ENCODE measurements at places on chromosomes 11 and 22.
A peak's percentile ranks its signal among the peaks of the same experiment; 100 is the strongest.

DNA sequence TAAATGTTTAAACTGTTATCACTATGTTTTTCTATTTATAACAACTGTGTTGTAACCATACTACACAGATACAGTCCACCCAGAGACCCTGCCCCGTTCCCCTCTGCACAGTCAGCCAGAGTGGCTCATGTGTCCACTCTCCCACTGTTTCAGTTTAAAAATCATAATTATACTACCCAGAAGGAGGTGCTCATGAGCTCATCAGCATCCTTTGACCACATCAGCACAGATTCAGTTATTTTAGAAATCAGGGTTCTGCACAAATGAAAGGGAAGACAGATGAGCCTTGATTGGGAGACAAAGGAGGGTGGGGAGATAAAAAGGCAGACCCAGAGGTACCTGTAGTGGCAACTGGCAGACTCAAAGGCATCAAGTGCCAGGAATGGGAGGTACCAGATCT is 124.3 kb downstream of the RCN1 start:
- DNase-seq, result no peak

- no peak for DNase-seq
Observed at GRCh38 chr11:88398791-88399570, 61.4 kb upstream of the CTSC start.

DNA sequence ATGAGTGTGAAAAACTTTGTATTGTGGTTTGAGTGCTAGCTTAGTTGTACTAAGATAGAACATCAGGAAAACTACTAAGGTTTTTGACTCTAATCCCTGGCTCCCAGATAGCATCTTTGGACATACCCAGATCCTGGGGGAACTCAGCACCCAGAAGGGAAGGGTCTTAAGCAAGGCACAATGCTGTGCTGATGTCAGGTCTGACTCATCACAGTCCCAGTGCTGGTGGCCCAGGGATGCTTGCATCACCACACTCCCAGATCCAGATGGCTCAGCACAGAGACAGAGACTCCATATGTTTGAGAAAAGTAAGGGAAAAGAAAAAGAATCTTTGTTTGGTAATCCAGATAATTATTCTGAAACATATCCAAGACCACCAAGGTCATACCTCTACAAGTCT is 18.3 kb upstream of the OR56A3 start:
- no peak for DNase-seq

DNA sequence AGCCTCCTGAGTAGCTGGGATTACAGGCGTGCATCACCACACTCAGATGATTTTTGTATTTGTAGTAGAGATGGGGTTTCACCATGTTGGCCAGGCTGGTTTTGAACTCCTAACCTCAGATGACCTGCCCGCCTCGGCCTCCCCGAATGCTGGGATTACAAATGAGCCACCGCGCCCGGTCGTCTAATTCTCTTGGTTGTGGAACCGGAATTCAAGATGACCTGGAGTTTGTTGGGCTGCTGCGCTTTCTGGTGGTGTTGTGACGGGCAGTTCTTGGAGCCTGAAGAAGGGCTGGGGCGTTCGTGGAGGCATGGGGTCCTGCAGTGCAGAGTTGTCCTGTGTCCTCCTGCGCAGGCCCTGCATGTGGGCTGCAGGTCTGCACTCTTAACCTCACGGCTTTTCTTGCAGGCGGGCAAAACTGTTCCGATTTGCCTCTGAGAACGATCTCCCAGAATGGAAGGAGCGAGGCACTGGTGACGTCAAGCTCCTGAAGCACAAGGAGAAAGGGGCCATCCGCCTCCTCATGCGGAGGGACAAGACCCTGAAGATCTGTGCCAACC is 4.9 kb upstream of the TRMT2A start:
- DNase-seq, result no peak

GRCh38 chr11:102430158-102430836 is 22.3 kb downstream of the TMEM123 start:
- no peak for DNase-seq

GRCh38 chr22:37870273-37870672 is 21.1 kb downstream of the EIF3L start:
- DNase-seq, result no peak

DNA sequence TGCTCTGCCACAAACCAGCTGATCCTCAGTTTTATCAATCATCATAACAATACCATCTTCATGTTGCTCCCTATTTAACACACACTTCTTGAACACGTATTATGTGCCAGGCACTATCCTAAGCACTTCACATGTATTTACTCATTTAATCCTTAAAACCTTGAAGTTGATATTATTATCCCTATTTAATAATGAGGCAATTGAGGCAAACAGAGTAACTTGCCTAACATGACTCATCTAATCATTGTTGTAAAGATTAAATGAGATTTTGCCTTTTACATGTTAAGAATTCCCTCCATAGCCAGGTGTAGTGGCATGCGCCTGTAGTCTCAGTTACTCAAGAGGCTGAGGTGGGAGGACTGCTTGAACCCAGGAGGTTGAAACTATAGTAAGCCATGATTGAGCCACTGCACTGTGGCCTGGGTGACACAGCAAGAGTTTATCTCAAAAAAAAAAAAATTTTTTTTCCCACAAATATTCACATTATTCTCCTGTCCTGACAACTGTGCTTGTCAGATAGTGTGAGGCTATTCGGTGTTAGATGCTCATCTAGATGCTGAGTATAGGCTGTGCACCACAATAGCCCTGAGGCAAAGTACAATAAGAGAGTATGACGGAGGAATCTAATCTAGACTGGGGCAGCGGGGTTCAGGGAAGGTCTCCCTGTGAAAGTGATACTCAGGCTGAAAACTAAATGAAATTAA is 13.4 kb downstream of the CKAP5 start:
- no peak for DNase-seq

DNA sequence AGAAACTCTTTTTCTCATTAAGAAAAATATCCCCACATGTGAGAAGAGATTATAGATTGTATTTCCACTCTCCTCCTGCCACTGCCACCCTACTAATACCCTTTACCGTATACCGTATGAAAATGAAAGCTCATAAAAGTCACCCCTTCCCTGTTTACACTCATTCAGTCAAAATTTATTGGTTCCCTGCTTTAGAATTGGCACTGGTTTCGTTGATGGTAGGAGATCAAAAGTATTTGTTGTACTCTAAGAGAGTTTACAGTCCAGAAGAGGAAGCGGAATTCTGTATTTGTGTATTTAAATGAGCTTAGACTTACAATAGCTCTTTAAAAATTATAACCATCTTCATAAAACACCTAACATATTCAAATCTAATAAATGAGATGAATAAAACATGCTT is 68.2 kb downstream of the BBOX1 start:
- DNase-seq, result no peak

DNA sequence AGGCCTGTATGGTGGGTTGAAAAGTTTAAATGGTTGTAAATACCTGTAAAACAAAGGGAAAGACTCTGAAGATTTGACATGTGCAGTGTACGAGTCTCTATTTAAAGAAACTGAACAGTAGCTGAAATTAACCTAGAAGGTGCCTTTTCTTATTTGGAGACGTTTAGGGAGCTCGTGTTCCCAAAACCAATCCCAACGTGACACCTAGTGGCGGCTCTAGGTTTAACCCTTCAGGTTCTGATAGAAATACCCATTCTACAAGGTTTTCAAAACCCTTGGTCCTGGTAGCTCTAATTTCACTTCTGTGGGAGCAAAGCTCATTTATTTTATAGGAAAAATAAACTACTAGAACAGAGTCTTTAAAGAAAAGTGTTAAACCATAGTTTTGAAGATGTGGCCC is 258.3 kb downstream of the LRRC4C start:
- DNase-seq, result peak; percentile 1

- DNase-seq, result no peak
Observed at GRCh38 chr22:26431261-26431995, 2.4 kb downstream of the ASPHD2 start.

- no peak for DNase-seq
Observed at GRCh38 chr11:14455648-14456430, 43.8 kb downstream of the COPB1 start.
